ENCODE measurements at places on chromosomes 1 and 21.

- no peak for DNase-seq
Observed at GRCh38 chr1:51919684-51920083, 41.2 kb upstream of the NRDC start.

GRCh38 chr1:18464665-18465050 lies 16.1 kb upstream of the KLHDC7A start:
- no peak for DNase-seq

GRCh38 chr1:28280977-28281381 lies 21.7 kb downstream of the SESN2 start:
- no peak for DNase-seq

GRCh38 chr1:21099034-21099868 lies 77.4 kb downstream of the EIF4G3 start:
- no peak for DNase-seq

GRCh38 chr21:38289705-38290485 lies 33.1 kb downstream of the KCNJ15 start:
- DNase-seq = no peak

- DNase-seq = no peak
Observed at GRCh38 chr1:36951292-36951750, 83.0 kb downstream of the GRIK3 start.

Measured in Jurkat, Clone E6-1 (cell line).